ENCODE measurements at places on chromosomes 12 and 14. TPM values are rescaled to one million over a fixed set of nuclear protein-coding genes. Genes with fewer than 3 reads are reported as not detected.

GRCh38 chr12:59375633-59376032 is 220.2 kb upstream of the SLC16A7 start:
- no peak for DNase-seq
- no peak overlapping the region for H3K27ac ChIP-seq
- H3K27me3 ChIP-seq, result no peaks in the 10 kb centered on the region
- no peaks in the 10 kb centered on the region for H3K36me3 ChIP-seq
- no peaks in the 10 kb centered on the region for H3K4me1 ChIP-seq

- no peak for DNase-seq
- no peaks in the 10 kb centered on the region for H3K27me3 ChIP-seq
- no peaks in the 10 kb centered on the region for H3K36me3 ChIP-seq
- peak within 1 kb of the TSS; percentile 60 for H3K4me3 ChIP-seq
- peak within 1 kb of the TSS; percentile 49 for H3K27ac ChIP-seq
These were observed at the start of gene TTC7B for GRCh38 chr14:90815822-90816662. TSS of gene TTC7B (minus strand) at chr14:90816430. CDS start at chr14:90816295, 135 bp downstream.

DNA sequence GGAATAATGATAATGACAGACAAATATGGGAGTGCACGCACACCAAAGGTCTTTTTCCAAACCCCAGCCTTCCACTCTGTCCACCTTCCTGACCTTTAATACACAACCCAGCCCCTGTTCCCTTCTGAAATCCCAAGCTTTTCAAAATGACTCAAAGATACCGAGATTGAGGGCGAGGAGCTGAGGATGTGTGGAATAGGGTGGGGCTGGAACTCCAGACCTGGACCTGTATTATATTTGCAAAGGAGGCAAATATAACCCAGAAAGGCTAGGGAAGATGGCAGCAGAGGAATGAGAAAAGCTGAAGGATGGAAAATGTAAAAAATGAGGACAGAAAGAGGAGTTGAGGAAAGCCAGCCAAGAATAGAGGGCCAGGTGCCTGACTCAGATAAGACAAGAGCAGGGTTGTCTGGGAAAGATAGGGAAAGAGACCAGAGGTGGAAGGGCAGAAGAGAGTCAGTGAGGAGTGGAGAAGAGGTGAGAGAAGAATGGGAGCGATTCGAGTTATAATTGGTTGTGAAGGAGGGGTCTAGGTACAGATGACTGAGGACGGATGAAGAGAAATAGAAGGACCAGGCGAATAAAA is 1.0 kb upstream of the PTMS start:
- peaks cover 48% of the 10 kb centered on the region for H3K4me1 ChIP-seq
- peak overlapping the region; percentile 87 for H3K4me3 ChIP-seq
- no peaks in the 10 kb centered on the region for H3K27me3 ChIP-seq
- no peak for DNase-seq

Gene MUCL1
- not detected for total RNA-seq

Gene SDS
- total RNA-seq, result not detected
